ENCODE measurements at places on chromosomes 4 and X.

DNA sequence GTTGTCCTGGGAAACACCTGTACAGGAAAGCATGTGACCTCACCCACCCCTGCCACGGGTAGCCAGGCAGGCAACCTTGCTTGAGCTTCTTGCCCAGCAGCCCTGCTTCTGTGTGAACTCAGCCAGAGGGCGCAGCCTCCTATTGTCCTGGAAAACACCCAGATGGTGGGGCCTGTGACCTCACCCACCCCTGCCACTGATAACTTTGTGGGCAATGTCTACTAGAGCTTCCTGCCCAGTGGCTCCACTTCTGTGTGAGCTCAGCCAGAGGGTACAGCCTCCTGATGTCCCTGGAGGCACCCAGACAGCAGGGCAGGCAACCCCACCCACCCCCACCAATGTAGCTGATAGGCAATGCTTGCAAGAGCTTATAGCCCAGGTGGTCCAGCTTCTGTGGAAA is 146.3 kb downstream of the DTHD1 start:
- DNase-seq: no peak

DNA sequence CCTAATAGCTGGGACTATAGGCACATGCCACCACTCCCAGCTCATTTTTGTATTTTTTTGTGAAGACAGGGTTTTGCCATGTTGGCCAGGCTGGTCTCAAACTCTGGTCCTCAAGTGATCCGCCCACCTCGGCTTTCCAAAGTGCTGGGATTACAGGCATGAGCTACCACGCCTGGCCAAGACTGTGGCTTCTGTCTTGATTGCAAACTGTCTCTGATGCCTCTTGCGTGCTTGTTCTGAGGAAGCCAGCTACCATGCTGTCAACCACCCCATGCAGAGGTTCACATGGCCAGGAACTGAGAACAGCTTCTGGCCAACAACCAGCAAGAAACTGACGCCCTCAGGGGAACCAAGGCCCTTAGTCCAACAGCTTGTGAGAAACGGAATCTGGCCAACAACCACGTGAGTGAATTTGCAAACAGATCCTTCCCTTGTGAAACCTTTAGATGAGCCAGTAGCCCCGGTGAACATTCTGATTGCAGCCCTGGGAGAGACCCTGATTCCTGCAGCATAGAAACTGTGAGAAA is 71.2 kb downstream of the SUPT20HL2 start:
- no peak for DNase-seq

- DNase-seq: no peak
Measured at GRCh38 chr4:30989508-30989907, 269.3 kb downstream of the PCDH7 start.

GRCh38 chrX:150573702-150574101 is 5.3 kb downstream of the MTM1 start:
- DNase-seq: no peak

GRCh38 chrX:30659421-30659820 is 6.2 kb downstream of the GK start:
- no peak for DNase-seq

DNA sequence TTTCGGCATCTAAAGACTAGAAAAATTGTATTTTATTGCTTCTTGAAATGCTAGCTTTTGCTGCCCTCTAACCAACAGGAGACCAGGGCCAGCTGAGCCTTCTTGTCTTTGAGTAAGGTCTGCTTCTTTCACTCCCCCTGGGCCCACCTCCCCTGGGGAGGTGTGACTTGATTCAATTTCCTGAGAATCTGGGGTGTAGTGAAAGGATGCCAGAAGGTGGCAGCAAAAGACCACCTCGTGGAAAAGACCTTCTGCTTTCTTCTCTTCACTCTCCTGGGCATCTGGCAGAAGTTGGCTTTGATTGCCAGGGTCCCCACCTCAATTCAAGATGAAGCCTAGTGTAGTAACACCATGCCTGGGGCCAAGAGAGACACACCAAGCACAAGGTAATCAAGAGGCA is 96.5 kb upstream of the MAOA start:
- peak; percentile 18 for DNase-seq

- no peak for DNase-seq
Measured at GRCh38 chr4:167088115-167088514, 146.2 kb downstream of the SPOCK3 start.

GRCh38 chr4:9963328-9963727 is 58.0 kb downstream of the SLC2A9 start:
- DNase-seq: no peak

DNA sequence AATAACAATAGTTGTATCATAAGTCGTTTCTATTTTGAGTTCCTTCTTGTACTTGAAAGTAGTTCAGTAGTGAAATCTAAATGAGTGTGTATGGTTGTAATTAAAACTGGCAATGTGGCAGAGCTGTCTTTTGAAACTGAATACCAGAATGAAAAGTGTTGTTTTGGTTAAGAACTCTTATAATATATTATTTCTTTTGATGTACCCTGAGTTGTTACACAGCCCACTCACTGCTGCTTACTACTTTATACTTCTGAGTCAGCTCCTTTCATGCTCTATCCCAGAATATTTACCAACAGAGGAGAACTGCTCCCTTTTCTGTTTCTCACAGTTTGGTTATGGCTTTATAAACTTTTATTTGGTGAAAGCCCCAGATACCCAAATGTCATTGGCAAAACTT is 28.8 kb downstream of the FAM199X start:
- DNase-seq: no peak

DNA sequence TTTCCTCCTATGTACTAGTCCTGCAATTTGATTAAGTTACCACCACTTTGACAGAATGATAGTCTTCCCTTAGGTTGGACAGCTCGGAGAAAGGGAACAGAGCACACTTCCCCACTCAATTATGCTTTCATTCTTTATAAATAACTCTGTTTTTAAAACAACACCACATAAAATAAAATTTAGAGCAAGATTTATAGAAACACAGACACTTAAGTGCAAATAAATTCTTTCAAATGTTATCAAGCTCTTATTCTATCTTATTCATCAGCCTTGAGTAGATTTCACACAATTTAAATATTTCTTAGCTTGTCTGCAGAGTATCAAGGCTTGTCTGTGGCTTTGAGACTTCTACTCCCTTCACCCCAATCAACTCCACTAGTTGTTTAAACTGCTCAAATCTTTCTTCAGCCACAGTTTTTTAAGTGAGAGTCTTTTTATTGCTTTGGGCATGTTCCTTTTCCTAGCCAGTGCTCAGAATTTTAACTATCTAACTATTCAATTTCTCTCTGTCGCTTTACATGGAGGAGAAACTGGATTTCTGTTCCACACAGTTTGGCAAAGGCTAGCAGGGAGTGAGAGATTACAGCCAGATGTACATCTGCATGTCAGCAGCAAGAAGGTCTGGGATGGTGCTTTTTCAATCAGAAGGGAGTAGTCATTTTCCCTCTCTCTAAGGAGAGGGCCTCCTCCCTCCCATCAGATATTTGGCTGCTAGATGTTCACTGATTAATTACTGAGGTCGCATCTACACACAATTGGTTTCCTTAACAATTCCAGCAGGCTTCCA is 53.1 kb upstream of the PLAC1 start:
- no peak for DNase-seq

GRCh38 chr4:84691800-84692199 is 108.9 kb downstream of the CDS1 start:
- no peak for DNase-seq

GRCh38 chr4:94357624-94358023 is 15.0 kb upstream of the HPGDS start:
- DNase-seq: no peak

- no peak for DNase-seq
Measured at GRCh38 chrX:15909605-15910004, 55.0 kb upstream of the AP1S2 start.

GRCh38 chr4:14908635-14909034 is 93.6 kb upstream of the CPEB2 start:
- DNase-seq: no peak

GRCh38 chr4:23981328-23981727 is 91.5 kb upstream of the PPARGC1A start:
- no peak for DNase-seq

DNA sequence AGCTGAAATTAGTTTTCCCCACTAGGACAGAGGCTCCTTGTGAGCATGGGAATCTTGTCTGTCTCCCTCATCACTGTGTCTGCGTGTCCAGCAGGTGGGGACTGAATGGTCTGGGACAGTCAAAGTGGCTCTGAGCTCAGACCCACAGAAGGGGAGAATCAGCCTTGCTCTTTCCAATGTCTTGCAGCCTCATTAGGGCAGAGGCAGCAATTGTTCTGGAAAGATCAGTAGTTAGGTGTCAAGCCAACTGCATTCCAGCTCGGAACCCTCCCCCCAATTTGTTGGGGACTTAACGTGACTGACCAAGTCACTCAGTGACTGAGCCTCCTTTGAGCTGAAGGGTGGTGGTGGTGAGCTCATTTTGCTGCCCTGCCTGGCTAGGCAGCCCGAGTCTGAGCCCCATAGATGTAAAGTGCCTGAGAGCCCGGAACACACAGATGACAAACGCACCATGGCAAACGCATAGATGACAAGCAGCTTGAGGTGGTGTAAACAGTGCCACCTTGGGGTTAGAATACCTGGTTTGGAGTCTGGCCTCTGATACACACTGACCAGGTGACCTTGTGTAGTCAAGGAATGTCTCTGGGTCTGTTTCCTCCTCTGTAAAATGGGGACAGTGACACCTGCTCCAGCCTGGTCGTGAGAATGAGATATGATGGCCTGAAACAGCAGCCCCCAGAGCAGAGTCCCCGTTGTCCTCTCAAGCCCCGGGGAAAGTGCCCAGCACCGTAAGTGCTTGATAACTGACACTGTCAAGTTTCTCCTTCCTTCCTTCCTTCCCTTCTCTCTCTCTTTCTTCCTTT is 2.7 kb upstream of the SORCS2 start:
- no peak for DNase-seq

GRCh38 chr4:85829276-85830051 is 354.5 kb downstream of the ARHGAP24 start:
- no peak for DNase-seq

DNA sequence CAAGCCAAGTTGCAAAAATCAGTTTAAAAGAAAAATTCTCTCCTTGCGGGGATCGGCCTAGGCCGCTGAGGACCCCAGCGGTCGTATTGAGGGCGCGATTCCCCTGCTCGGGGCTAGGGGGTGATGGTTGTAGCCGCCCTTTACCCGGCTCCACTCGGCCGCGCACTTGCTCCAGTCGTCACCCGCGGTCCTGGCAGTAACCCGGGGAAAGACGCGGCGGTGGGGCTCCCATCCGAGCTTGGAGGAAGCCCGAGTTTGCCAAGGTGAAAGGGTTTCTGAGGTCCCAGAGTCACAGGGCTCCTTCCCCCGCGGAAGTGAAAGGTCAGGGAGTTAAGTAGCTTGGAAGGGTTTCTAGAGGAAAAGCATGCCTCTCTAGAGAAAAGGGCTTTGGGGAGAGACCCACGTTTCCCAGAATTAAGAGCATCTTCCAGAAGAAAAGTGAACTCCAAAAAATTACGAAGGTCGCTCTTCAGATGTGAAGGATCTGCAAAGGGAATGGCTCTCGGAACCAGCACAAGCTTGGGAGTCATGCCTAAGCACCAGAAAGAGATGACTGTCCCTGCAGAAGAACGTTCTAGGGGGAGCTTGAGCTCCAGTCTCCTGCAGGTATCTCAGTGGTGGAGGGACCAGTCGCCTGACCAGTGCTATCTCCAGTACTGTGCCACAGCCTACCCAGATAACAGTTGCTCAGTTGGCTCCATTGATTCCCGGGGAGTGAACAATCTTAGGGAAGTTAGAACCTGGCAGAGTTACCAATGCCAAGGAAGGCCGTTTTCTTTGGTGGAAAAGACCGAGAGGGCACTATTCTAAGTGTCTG is 875 bp downstream of the LAP3 start:
- DNase-seq: no peak

DNA sequence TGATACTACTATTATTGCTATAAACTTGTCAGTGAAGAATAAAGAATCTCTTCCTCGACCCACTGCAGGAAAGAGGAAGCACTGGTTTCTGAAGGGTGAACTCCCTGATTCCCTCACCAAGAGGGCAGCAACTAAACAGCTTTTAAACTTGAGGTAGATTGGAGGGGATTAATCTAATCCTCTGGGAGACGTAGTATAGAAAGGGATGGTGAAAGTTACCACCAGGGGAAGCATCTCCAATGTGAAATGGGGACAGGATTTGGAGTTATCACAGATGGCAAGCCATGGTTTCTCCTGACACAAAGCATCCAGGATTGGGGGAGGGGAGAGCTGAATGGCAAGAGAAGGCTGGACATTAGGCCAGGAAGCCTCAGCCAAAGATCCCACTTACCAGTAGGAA is 62.7 kb upstream of the PTPN13 start:
- no peak for DNase-seq

DNA sequence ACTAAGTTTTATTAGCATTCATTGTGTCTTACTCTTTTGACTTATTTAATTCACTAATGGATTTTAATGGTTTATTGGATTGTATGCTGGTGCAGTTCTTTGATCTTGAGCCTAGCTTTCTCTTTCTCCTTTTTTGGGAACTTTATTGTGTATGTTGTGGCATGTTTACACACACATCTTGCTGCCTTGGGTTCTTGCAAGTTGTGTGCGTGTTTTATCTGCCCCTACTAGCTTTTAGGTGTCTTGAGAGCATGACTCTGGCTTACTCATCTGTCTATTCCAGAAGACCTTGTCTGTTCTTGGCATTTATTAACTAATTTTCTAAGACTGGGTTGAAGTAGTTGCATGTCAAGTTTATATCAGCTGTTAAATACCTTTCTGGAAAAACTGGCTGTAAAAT is 2.7 kb downstream of the TMEM165 start:
- DNase-seq: no peak

- no peak for DNase-seq
Measured at GRCh38 chr4:188821500-188821899, 682.3 kb downstream of the TRIML1 start.
